ENCODE measurements at places on chromosomes 11 and 22.

DNA sequence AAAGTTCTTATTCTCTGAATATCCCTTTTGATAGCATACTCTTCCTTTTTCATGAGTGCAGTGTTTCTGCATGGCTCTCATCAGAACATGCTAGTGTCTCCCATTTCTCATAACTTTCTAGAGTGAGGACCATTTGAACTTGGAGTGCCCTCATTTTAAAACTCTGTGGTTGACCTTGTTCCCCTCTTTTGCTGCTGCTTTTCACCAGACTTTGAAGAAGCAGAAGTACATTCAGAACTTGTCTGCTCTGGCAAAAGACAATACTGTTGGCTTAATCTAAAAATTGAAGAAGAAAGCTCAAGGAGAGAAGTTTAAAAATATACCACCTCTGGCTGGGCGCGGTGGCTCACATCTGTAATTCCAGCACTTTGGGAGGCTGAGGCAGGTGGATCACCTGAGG, 35.0 kb downstream of the PPARA start:
- no peak for DNase-seq

DNA sequence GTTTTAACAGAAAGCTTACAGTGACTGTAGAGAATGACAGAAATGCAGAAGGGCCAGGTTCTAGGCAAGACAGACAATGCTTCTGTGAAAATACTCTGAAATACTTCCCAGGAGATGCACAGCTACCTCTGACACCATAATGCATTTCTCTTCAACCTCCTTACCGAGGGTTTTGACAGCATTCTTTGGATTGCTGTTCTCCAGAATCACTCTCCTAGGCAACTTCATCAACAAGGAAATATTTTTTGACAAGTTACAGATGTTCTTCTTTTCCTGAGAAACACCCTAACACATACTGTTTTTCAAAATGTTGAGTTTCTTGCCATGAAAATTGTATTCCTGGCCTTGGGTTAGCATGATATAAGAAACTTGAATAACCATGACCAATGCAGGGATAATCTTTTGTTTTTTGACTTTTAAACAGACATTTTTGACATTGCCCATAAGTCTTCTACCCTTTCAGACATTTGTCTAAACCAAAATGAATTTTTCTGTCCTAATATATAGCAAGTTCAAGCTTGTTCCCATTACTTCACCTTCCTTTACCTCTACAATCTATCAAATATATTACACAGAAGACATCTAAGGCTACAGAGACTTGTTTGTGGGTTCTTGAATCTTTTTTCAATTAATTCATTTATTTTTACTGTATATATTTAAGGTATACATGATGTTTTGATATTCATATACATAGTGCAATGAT, 108.1 kb downstream of the CCDC34 start:
- no peak for DNase-seq

DNA sequence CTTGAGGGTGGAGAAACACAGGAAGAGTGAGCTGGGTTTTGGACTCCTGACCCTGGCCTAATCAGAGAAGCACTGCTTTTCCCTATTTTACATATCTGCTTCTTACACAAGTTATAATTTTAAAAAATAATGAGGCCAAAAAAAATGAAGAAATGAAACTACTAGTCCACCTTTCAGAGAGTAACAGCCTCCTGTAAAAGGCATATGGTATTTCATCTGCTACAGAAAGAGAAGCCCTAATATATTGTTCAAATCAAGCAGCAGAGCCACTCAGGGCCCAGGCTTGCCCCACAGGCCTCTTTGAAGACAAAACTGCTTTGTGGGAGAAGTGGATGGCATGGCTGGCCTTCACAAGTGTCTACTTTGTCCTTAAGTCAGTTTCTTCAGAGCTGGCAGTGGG, 10.0 kb downstream of the DIXDC1 start:
- DNase-seq: no peak

- DNase-seq: no peak
Observed at GRCh38 chr11:101487775-101488174, 96.0 kb downstream of the TRPC6 start.

DNA sequence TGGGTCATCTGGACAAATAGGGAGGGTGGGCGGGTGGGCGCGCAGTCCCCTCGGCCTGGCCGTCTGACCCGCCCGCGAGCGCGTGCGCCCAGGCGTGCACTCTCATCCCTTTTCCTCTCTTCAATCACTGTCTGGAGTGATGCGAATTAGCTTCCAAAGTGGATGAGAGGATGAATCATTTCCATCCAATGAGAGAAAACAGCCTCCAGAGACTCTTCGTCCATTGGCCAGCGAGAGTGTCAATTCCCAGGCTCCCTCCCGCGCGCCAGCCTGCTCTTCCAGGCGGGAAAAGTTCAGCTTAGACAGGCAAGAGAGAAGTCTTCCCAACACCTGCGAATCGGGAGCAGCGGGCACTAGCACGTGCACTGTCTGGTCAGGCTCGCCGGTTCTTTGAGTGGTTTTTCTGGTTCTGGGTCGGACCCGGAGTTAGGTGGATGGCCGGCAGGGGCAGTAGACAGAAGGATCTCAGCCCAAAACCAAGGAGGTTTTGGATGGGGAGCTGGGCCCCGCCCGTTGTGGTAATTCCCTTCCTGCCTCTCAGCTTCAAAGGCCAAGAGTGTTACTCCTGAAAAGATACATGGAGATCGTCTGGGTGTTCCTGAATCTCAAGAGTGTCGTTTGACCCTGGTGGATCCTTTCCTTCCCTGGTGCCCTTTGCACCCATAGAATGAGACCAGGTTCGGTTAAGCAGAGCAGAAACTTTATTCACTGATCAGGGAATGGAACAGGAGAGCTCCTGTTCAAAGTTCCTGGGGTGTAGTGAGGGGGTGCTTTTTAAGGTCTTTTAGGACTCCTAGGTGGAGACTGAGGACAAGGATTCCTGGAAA, 33.4 kb upstream of the GLYATL1 start:
- DNase-seq: peak; percentile 42

DNA sequence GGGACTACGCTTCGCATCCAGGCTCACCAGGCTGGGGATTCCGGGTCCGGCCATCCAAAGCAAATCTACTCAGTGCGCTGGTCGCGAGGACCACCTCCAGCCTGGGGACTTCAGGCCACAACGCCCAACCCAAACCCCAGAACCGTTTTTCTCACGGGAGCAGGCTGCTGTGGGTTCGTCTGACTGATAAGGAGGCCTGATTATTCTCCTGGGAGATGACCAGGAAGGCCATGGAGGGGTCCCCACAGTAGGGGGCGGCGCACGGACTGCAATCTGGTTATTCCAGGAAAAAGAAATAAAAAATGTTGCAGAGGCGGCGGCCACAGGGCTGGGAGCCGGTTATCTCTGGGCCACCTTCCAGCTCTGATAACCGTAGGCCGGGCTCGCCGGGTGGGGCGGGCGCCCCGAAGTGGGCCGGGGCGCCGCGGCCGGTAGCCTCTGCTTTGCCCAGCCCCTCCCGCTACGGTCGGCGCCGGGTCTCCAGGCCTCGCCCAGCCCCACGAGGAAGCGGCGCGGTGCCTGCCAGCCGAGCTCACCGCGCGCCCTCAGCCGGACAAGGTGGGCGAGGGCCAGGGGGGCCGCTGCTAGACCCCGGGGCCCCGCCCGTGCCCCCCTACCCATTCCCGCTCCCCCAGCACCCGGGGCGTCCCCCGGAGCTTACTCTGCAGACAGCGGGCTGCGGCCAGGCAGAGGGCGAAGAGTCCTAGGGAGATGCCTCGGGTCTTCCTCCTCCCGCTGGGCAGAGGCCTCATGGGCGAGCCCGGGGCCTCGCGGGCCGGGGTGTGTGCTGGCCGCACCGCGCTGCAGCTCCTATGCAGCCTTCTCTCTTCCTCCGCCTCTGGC, 446 bp downstream of the VSTM5 start:
- DNase-seq: no peak

DNA sequence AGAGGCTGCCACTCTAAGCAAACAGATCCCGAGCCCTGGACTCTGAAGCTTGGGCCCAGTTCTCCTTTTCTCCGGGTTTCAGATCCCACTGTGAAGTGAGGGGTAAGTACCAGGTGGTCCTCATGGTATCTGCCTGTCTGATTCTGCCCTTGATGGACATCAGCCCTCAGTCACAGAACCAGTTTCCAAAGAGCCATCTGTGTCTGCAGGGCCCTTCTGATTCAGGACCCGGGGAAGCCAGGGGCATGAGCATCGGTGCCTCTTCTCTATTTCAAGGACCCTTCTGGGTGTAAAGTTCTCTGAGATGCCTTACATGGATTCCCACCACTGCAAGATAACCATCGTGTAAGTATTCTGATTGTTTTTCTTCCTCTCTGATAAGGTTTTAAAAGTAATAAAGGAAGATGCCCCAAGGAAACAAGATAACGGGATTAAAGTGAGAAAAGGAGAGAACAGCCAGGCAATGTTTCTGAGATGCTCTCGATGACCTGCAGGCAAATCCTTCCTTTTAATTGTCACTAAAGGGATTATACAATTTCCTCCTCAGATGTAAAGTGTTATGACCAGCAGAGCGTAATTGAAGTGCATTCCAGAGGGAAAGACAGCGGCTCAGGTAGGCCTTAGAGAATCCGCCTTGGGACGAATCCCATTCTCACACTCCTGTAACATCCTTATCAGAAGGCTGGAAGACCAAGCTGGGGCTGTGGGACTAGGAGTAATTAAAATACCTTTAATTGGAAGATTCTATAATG, 924.3 kb downstream of the TBC1D22A start:
- DNase-seq: no peak

- no peak for DNase-seq
Observed at GRCh38 chr11:132743601-132744000, 788.7 kb downstream of the OPCML start.

DNA sequence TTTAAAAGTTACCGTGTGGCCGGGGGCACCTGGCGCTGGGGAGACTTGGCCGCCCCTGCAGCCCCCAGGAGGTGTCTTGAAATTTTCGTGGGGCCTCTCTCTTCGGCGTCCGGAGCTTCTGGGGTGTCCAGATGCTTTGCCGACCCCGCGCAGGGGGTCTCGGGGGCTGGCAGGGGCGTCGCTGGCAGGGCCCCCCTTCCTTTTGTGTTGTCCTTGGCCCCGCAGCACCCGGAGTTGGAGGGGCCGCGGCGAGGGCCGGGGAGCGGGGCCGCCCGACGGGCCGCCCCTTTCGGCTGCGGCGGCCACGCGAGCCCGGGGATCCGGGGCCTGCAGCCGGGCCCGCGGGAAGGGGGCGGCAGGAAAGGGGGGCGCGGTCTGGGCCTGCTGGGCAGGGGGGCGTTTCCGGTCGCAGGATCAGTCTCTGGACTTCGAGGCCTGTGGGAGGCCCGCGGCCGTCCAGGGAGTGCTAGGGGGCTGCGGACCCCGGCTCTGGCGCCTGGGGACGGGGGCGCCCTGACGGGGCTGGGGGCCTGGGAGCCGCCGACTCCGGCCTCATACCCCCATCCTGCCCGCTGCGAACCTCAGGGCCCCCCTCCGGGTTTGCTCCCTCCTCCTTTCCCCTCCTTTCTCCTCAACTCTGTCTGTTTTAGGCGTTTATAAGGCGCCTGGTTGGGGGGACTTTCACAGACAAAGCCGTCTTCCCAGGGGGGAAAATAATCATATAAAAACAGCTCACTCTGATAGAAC, 869 bp downstream of the ZC3H7B start:
- DNase-seq: no peak

DNA sequence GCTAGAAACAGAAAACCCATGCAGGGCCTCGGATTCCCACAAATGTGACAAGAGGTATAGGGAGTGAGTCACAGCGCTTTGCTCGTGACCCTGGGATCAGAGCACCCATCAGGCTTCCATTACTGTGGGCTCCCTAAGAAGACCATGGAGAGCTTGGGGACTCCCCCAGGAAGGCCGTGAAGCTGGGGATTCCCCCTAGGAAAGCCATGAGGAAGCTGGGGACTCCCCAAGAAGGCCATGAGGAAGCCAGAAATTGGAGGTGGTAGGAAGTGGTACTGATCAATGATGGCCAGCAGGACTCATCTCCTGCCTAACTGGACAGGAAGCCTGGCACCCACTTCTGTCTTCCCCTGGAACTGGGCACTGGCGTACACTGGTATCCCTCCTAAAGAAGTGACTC, 10.1 kb upstream of the DCPS start:
- no peak for DNase-seq

DNA sequence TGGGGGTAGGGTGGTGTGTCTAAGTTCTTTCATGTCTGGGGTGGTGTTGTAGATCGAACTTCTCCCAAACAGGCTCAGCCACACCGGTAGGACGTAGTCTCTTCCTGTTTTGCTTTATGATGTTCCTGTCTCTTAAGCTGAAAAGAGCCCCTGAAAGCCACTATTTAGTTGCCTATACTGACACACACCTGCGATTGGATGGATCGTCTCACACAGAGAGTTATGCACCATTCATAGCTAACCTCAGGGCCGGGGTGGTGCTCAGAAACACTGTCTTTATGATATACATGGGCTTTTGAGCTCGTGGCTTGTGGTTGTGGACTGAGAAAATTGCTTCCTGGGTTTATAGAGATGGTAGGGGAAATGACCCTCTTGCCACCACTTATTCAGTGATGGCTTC, 137.6 kb downstream of the TEAD1 start:
- DNase-seq: no peak

- no peak for DNase-seq
Observed at GRCh38 chr11:30406978-30407762, 84.3 kb downstream of the ARL14EP start.

GRCh38 chr22:35275580-35275979, 18.3 kb downstream of the HMGXB4 start:
- DNase-seq: no peak

DNA sequence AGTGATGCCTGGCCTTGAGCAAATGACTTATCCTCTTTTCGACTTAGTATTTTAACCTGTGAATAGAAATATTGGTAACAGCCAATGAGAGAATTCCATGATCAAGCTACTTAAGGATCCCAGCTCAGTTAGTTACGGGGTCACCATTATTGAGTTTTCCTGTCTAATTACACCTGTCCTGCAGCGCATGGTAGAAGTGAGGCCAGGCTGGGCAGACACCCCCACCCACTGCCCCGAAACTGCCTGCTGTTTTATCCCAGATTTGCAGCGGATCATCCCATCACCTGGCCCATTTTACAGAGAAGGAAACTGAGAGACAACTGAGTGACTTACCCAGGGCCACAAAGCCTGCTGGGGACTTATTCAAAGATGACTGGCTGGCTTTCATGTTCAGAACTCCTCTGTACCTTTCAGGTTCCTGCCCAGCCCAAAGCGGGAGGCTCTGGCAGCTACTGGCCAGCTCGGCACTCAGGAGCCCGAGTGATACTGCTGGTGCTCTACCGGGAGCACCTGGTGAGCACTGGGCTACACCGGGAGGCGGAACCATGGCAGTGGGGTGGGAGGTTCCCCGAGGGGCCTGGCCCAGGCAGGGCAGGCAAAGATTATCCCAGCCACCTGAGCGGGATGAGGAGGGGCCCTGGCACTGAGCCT, 1.4 kb downstream of the MUS81 start:
- no peak for DNase-seq

DNA sequence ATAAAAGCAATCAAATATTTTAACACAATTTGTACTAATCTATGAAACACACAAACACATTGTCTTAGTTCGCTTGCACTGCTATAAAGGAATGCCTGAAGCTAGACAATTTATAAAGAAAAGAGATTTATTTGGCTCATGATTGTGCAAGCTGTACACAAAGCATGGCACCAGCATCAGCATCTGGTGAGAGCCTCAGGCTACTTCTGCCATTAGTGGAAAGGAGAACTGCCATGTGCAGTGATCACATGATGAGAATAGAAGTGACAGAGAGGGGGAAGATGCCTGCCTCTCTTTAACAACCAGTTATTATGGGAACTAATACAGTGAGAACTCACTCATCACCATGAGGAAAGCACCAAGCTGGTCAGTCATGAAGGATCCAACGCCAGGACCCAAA, 105.1 kb downstream of the GUCY1A2 start:
- DNase-seq: no peak

GRCh38 chr22:32024796-32025195, 18.3 kb upstream of the SLC5A1 start:
- no peak for DNase-seq

- DNase-seq: no peak
Observed at GRCh38 chr11:60744114-60744513, 12.6 kb upstream of the MS4A15 start.
